ENCODE measurements at places on chromosomes 13 and 19.

DNA sequence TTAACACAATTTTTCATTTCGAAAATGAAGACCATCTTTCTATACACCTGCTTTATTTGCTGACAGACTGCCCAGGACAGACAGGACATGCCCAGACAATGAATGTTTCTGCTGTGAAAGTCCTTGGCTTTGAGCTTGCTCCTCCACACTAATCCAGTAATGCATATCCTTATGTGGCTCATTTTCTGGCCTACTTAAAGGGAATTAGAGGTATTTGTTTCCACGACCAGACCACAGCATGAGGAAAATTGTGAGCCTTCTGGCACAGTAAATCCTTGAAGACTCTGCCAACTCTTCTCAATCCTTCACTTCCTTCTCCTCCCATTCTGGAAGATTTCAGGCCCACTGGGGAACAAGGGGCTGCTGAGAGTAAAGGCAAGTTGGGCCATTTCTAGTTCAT, 25.7 kb downstream of the CCDC70 start:
- DNase-seq = no peak

- no peak for DNase-seq
Measured at GRCh38 chr19:2812414-2813234, 7.0 kb upstream of the ZNF554 start.

GRCh38 chr19:44738603-44739558, 9.6 kb upstream of the BCL3 start:
- DNase-seq = no peak

- no peak for DNase-seq
Measured at GRCh38 chr13:24234200-24234915, 73.8 kb downstream of the SPATA13 start.

GRCh38 chr13:97436845-97437244, 2.9 kb downstream of the RAP2A start:
- no peak for DNase-seq

- peak; percentile 19 for DNase-seq
Measured at GRCh38 chr19:45528744-45529419, 21.6 kb downstream of the VASP start.

DNA sequence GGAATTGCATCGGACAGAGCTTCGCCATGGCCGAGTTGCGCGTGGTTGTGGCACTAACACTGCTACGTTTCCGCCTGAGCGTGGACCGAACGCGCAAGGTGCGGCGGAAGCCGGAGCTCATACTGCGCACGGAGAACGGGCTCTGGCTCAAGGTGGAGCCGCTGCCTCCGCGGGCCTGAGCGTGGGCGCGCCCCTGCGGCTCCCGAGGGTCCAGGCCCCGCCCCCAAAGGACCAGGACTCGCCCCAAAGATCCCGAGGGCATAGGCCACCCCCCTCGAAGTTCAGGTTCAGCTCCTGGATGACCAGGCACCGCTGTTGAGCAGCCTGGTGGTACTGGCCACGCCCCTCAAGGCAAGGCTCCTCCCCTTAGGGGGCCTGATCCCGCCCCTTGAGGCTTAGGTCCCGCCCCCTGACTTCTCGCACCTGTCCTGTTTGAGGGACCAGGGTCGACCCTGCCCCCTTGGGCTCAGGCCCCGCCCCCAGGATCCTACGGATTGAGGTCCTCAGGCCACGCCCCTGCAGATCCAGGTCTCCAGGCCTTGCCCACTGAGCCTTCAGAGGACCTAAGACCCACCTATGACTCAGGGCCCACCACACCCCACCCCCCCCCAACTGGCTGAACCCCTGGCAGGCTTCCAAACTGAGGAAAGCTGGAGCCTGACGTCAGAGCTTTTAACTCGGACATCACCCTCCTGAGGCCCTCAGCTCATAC, 43.1 kb downstream of the CYP4F22 start:
- peak; percentile 83 for DNase-seq

- no peak for DNase-seq
Measured at GRCh38 chr19:45428384-45429231, 4.9 kb upstream of the ERCC1 start.

GRCh38 chr19:38726761-38727301, 17.4 kb downstream of the CAPN12 start:
- DNase-seq = peak; percentile 40

Data from CD4-positive, alpha-beta T cell treated with Interleukin-12 subunit alpha and Interleukin-12 subunit beta, for 1 hour (primary cell).